ENCODE measurements at places on chromosomes 16 and 17.

- peak; percentile 96 for DNase-seq
Observed at GRCh38 chr17:82297280-82297713, 20.1 kb downstream of the CD7 start.

DNA sequence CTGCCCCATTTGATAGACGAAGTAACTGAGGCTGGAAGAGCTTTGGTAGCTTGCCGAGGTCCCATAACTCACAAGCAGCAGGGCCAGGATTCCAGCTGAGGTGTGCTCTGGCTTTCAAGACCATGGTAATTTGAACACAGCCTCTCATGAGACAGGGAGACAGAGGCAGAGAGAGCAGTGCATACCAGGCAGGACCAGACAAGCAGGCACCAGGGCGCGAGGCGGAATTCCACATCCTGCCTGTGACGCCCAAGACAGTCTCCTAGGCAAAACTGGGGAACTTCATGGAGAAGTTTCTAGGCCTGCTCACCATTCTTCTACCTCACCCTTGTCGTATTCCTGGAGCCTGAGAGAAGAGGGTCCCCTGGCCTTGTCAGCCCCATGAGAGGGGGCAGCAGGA, 19.2 kb downstream of the SDK2 start:
- DNase-seq, result no peak

DNA sequence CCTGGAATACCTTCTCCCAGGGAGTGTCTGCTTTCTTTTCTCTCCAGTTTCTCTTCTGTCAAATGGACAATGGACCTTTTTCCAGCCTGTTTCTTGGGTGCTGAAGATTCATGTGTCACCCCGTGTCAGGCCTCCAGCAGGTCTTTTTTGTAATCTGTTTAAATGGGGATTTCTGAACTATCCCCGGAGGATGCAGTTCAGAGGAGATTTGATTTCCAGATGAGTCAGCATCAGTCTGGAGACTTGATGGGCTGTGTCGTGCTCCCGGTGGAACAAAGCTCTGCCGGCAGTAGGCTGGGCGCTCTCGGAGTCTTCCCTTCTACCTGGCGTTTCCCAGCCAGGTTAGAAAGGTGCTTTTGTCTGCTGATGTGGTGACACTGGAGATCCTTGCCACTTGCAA, 440.6 kb downstream of the HS3ST3B1 start:
- DNase-seq, result peak; percentile 25

DNA sequence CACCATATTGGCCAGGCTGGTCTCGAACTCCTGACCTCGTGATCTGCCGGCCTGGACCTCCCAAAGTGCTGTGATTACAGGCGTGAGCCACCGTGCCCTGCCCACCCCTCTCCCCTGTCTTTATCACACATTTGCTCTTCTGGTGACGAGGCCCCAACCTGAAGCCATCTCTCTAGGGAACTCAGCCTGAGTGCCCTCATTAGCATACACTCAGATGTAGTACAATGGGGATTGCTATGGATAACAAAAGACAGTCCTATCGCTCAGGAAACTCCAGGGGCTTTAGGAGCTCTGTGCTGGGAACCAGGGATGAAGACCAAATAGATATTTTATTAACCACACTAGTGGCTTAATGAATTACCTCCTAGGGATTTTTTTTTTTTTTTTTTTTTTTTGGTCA, 100.7 kb downstream of the MARF1 start:
- no peak for DNase-seq

DNA sequence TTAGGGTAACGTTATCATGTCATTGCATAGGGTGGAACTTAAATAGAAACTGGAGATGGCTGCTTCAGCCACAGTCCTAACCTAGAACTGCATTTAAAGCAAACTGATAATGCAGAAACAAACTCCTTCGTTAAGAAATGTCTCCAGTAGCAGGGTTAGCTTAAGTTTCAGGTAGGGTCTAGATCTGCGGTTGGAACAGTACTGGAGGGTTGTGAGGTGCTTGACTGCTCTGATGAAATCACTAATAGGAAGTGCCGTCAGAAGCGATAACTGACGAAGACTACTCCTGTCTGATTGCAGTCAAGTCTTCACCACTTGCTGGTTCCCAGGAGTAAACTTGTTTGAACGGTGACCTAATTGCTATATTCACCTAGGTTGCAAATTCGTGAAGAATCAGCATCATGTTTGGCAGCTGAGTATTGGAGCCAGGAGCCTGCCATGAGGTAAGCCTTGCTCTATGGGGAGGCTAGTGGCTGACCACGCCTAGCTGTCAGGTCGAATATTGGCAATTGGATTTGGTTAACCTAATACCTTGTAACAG, 24.5 kb downstream of the TRPV2 start:
- no peak for DNase-seq

DNA sequence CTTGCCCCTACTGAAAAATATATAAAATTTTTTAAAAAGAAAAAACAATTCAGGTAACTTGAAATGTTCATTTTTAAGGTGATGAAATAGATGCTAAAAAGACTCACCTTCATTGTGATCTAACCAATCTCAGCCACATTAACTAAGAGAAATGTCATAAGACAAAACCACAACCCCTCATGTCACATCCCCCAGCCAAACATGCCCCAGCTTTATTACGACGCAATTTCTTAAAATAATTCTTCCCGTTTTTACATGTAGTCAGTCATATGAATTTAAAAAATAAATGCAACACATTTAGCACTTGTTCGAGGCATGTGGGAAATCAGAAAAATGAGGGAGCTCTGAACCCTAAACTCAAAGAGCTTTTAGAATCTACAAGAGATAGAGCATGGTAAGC, 9.5 kb downstream of the AMFR start:
- no peak for DNase-seq

DNA sequence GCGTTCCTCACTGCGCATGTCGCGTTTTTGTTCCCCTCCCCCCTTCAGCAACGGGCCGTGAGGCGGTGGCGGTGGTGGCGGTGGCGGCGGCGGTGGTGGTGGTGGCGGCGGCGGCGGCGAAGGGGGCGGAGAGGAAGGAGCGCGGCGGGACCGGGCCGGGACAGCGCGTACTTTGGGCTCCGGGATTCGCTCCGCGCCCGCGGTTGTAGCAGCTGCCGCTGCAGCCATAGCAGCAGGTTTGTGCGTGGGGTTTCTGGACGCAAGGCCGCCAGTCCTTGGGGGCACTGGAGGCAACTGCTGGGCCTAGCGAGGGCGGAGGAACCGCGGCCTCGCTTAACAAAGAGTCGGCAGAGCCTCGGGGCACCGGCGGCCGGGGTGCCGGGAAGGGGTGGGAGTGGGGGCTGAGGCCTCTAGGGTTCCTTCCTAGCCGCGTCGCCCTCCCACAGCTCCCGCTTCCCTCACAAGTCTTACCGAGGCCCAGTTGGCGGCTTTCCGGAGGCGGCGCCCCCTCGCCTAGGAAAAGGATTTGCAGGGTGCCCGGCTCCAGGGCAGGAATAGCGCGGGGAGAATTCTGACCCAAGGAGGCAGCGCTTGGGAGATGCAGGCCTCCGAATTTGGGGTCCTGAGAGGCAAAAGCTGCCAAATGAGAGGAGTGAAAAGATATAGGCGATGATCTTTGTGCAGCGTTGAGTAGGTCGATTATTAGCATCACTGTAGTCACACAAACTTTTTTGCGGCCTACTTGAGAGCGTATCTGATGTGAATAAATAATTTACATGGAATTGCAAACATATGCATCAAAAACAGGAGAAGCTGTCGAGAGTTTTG, at the start of gene DDX42:
Gene DDX42, plus strand, starts transcription at position 30 of the 828 bp plus-strand sequence. CDS start 12,880 bp downstream, outside the sequence.
- DNase-seq, result peak; percentile 38

DNA sequence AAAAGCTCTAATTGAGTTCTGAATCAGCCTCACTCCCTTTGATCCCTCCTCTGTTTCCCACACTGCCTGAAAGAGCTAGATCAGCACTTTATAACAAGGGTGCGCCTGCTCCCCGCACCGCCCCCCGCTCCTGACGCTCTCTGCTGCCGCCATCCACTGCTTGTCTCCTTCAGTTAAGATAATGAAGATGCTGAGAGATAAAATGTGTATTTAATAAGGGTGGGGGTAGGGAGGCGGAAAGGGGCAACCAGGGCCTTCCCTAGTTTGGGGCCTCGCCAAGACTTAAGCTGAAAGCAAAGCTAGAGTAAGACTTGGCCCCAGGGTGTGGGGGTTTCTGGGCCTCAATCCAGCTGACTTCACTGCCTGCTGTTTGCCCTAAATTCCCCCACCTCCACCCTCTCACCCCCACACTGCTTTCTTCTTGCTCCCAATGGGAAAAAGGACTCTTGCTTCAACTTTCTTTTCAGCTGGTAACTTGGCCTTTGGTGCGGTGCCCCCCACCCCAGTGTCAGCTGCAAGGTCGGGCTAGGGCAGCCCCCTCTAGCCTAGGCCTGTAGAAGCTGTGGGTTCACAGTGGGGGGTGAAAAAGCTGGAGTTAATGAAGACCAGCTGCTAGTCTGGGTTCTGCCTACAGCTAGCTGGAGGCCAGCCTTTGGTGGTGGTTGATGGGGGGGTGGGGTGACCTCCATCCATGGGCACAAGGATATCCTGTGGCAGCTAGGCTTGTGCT, 1.8 kb upstream of the RARA start:
- peak; percentile 67 for DNase-seq

Data from foreskin fibroblast (primary cell).